ENCODE measurements at places on chromosomes 16 and 17.
A peak's percentile ranks its signal among the peaks of the same experiment; 100 is the strongest.

DNA sequence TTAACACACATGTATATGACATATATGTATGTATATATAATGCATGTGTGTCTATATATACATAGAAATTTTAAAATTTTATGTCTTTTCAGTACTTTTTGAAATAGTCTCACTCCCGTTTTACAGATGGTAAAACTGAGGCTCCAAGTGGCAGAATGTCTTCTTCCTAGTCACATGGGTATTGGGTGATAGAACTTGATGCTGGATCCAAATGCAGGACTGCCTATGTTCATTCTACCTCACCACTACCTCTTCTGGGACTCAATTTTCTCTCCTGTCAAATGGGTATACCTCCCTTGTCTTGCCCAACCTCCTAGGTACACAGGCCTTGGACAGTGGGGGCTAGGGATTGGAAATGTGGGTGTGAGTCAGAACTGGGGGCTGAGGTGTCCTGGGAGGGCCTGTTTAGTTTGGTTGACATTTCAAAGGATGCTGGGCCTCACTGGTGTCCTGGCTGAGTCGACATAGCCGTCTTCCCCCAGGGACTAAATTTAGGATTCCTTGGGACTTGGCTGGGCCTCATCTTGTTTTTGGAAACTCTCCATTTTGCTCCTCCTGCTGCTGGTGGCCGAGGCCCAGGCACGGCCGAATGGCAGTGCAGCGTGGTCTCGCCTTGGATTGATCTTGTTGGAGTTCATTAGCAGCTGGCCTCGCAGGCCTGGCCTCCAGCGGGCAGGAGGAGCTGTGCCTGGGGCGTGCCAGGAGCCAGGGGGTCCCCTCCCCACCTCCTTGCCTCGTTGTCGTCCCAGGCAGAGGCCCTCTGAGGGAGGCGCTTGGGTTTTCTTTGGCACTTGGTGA lies 25.9 kb downstream of the NKD1 start:
- DNase-seq, result no peak

DNA sequence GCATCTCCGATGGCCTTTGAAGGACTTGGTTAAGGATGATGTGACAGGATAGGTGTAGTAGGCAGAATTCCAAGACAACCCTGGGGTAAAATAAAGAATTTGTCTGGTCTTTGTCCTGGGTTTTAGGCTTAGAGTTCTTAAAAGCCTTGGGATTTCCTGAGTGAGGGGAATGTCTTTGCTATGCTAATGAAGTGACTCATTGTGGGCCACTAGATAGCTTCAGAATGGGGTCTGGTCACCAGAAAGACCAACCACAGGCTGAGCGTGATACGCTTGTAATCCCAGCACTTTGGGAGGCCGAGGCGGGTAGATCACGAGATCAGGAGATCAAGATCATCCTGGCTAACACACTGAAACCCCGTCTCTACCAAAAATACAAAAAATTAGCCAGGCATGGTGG lies 182.8 kb upstream of the TOX3 start:
- no peak for DNase-seq

GRCh38 chr16:67372664-67373063 lies 20.6 kb downstream of the TPPP3 start:
- DNase-seq, result peak; percentile 24

DNA sequence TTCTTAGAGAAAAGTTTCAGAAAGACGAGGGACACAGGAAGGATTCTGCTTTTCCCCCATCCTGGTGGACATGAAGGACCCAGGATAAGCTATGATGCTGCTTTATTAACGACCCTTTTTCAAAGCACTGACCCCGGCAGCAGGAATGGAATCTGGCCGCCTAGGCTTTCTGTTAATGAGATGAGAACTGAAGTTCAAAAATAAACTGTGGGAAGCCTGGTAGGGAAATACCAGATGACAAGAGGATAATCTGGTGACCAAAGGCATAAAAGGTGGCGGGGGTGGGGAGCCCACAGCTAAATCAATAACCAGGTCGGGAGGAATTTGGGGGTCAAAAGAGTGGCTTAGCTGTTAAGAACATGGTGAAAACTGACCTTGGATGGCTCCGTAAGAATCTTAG lies 171.0 kb downstream of the XYLT1 start:
- no peak for DNase-seq

DNA sequence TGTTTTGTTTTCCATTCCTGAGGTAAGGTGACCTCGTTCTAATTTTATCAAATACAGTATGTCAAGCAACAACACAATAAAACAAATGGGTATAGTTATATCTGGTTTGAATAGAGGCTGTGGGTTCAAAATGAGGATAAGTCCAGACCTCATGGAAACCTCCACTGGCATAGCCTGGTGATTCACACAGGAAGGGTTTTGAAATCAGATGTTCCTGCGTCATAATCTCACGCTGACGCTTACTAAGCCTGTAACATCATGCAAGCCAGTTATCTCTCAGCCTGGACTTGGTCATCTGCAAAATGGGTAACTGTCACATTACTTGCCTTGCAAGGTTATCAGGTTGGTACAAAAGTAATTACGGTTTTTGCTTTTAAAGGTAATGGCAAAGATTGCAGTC lies 1056.3 kb upstream of the EEF2KMT start:
- DNase-seq, result no peak

DNA sequence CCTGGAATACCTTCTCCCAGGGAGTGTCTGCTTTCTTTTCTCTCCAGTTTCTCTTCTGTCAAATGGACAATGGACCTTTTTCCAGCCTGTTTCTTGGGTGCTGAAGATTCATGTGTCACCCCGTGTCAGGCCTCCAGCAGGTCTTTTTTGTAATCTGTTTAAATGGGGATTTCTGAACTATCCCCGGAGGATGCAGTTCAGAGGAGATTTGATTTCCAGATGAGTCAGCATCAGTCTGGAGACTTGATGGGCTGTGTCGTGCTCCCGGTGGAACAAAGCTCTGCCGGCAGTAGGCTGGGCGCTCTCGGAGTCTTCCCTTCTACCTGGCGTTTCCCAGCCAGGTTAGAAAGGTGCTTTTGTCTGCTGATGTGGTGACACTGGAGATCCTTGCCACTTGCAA lies 440.6 kb downstream of the HS3ST3B1 start:
- DNase-seq, result peak; percentile 45

DNA sequence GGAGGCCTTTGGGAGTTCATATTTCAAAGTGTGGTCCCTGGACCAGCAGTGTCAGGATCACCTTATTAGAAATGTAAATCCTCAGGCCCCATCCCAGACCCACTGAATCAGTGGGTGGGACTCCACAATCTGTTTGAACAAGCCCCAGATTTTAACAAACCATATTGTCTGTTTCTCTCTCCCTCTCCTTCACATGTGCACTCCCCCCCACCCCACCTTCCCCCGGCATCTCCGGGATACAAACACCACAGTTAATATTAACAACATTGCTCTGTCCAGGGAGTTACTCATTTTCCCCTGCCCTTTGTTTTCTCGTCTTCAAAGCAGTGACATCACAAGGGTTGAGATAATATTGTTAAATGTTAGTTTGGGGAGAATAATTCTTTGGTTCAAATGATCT lies 127.3 kb downstream of the KATNIP start:
- no peak for DNase-seq

- no peak for DNase-seq
Measured at GRCh38 chr16:3578121-3578520, 918 bp upstream of the NLRC3 start.

- DNase-seq, result no peak
Measured at GRCh38 chr16:53770641-53771040, 66.7 kb downstream of the FTO start.

GRCh38 chr16:78499399-78499798 lies 399.9 kb downstream of the WWOX start:
- DNase-seq, result no peak

DNA sequence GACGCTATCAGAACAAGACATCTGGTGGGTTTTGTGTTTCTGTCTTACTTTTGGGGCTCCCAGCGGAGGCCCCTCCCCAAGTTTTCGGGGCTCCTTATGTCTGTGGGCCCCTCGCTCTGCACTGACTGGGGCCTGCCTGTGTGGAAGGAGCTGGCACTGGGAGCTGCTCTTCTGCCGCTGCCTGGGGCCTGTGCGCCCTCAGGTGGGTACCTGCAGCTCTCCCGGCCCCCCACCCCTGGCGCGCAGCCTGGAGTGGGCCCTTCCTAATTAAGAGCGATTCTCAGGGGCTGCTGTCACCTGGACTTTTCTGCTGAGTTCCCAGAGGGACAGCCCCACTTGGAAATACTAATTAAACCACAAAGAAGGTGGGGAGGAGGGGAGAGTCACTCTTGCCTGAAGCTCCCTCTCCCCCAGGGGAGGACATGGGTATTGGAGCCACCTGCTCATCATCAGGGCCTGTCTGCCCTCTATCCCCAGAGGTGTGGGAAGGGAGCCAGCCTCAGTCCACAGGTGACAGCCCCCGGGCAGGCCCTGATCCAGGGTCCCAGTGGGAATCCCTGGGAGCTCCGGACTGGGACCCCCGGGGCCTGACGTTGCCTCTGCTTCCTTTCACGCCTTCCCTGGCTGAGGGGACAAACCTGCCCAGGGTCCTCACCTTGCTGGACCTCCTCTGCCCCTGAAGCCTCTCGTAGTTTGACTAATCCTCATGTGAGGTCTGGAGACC lies 36.5 kb downstream of the GSE1 start:
- DNase-seq, result no peak

- DNase-seq, result no peak
Measured at GRCh38 chr17:74394275-74394950, 27.1 kb downstream of the GPR142 start.

GRCh38 chr17:82064433-82065192 lies 991 bp downstream of the DUS1L start:
- no peak for DNase-seq

DNA sequence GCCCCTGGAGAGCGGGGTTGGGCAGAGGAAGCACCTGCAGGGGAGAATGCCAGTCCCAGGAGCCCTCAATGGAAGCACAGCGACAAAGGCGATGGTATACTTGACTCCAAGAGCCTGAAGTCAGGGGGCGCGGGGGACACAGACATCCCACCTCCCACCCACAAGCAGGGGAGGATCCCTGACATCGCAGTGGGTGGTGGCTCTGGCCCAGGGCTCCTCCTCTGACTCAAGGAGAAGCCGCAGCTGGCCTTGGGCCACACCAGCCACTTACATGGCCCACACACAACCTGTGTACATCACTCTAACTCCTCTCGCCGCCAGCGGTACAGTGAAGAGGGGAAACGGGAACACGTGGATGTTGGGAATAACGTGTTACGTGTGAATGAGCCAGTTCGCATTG lies 44.3 kb downstream of the FZD2 start:
- peak; percentile 77 for DNase-seq

DNA sequence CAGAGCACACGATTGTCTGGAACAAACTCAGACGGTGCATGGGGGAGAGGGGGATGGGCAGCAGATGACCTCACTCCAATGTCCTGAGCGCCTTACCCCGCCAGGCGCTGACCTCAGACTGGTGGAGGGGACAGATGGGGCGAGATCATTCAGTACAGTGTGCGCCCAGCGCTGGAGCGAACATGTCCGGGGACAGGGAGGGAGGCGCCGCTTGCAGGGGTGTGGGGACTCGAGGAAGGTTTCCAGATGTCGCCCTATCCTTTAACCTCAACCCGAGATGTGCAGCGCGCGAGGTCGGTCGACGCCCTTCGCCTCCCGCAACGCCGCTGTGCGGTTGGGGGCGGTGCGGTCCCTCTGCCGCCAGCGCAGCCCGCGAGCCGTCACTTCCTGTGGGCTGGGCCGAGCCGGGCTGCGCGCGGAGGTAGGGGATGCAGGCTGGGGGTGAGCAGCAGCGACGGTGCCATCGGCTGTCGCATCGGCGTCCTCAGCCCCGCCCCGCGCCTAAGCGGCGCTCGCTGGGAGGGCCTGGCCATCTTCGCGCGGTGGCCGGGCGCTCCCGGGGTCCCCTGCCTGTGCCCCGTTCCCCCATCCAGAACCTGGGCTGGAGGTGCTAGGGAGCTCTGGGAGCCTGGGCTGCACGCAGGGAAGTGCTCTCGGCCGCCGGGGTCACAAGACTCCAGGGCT lies 5.3 kb upstream of the CDR2L start:
- peak; percentile 45 for DNase-seq

DNA sequence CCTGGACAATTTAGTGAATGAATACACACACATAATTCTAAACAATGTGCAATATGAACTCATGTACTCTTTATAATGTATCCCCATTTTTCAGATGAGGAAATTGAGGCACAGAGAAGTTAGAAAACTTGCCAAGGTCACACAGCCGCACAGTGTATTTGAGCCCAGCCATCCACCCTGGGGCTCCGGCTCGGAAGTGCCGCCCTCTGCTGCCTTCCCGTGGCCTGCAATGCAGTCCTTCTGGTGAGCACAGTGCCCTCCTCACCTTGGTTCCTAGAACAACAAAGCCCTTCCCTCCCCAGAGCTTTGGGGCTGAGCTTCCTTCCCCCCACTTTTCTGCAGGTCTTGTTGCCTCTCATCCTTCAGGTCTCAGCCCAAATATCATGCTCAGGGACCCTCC lies 63.7 kb downstream of the C16orf78 start:
- no peak for DNase-seq

GRCh38 chr17:29136998-29137730 lies 43.0 kb downstream of the MYO18A start:
- DNase-seq, result no peak

- DNase-seq, result no peak
Measured at GRCh38 chr17:70099294-70099693, 24.3 kb downstream of the KCNJ16 start.

GRCh38 chr17:30323262-30323894 lies 10.5 kb downstream of the TMIGD1 start:
- DNase-seq, result no peak

GRCh38 chr16:58176608-58177352 lies 21.1 kb downstream of the CSNK2A2 start:
- DNase-seq, result no peak

- no peak for DNase-seq
Measured at GRCh38 chr16:88835383-88835782, 21.4 kb downstream of the GALNS start.

DNA sequence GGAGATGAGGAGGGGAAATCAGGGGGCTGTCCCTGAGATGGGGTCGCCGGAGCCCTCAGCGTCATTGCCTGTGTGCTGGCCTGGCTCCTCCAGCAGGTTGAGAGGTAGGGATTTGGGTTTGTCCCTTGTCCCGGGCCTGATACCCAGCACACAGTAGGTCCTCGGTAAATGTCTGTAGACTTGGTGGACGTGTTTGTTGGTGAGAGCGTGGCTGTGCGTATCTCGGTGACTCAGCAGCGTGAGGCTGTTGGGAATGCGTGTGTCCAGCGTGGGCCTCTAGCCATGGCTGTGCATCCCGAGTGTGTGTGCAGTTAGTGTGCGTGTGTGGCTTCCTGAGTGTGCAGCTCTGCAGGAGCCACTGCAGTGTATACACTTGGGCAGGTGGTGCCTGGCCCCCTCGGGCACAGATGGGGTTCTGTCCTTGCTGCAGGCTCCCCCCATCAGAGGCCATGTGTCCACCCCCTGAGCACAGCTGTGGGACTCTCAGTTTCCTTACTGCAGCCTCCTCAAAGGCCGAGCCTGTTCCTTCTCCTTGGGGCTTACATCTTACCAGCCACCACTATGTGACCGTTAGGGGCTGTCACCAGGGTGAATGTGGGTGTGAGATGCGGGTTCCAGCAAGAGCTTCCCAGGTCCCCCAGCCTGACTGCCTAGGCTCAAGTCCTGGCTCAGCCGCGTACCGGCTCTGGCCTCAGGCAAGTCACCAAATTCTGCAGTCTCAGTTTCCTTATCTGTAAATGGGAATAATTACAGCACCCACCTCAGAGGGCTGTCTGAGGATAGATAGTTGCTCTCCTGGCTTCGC lies 5.7 kb downstream of the NECAB2 start:
- DNase-seq, result no peak

- DNase-seq, result peak; percentile 85
Measured at GRCh38 chr17:48596735-48597527, 3.4 kb upstream of the HOXB5 start.

GRCh38 chr16:89345642-89346150 lies 128.2 kb downstream of the ZNF778 start:
- DNase-seq, result no peak

- no peak for DNase-seq
Measured at GRCh38 chr17:82373731-82374625, 2.4 kb downstream of the UTS2R start.

Data from fibroblast of upper back skin (primary cell).